CD4-positive, alpha-beta T cell treated with Interleukin-12 subunit alpha and Interleukin-12 subunit beta, for 1 hour (primary cell): ENCODE measurements at places on chromosomes 7 and 10.

- DNase-seq: no peak
Observed at GRCh38 chr10:97490592-97490991, 7.6 kb downstream of the MMS19 start.

GRCh38 chr7:113717739-113718138 lies 201.1 kb downstream of the PPP1R3A start:
- DNase-seq: no peak

GRCh38 chr7:94912085-94912484 lies 4.7 kb downstream of the PPP1R9A start:
- no peak for DNase-seq

DNA sequence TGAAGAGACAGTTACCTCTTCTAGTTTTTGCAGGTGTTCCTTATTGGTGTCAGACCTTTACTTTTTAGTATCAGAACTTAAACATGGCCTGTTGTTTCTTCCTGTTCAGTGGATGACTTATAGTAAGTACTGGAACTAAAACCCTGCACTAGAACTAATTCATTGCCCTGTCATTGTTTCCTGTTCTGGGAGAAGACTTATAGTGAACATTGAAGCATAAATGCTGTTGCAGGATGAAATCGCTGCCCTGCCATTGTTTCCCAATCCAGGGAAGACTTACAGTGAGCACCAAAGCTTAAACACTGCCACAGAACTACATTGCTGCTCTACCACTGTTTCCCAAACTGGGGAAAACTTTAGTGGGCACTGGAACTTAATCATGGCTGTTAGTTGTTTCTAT lies 13.1 kb downstream of the IPMK start:
- no peak for DNase-seq

GRCh38 chr7:34108165-34108564 lies 202.8 kb downstream of the BMPER start:
- no peak for DNase-seq

- peak; percentile 48 for DNase-seq
Observed at GRCh38 chr7:100369105-100369504, 4.2 kb upstream of the PILRA start.

- no peak for DNase-seq
Observed at GRCh38 chr10:267705-268104, 132.4 kb downstream of the ZMYND11 start.
